Posterior cingulate gyrus (tissue), 11 donors: ENCODE measurements at places on chromosomes 5 and 9.

GRCh38 chr5:87570366-87570765 lies 157.6 kb upstream of the CCNH start:
- DNase-seq = no peak

GRCh38 chr5:8057769-8058168 lies 188.8 kb downstream of the MTRR start:
- DNase-seq = no peak

DNA sequence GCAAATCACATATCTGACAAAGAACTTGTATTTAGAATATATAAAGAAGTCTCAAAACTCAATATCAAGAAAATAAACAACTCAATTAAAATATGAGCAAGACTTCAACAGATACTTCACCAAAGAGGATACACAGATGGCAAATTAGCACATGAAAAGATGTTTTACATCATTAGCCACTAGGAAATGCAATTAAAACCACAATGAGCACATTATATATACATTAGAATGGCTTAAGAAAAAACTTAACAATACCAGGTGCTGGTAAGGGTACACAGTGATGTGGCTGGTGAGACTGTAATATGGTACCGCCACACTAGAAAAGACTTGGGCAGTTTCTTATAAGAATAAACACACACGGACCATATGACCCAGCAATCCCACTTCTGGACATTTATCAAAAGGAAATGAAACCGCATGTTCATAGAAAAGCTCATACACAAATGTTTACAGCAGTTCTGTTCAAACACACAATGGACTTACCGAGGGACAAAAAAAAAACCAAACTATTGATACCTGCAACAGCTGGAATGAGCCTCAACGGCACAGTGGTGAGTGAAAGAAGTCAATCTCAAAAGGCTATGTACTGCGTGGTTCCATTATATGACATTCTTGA lies 27.6 kb downstream of the SEMA4D start:
- DNase-seq = no peak

GRCh38 chr9:113463418-113464285 lies at the start of gene RGS3:
Gene RGS3 (plus strand): TSS chr9:113463727. CDS start chr9:113463803, 76 bp downstream.
- no peak for DNase-seq

- DNase-seq = no peak
Observed at GRCh38 chr5:1343931-1344901, 683 bp downstream of the CLPTM1L start.

GRCh38 chr5:176535664-176536131 lies 1.5 kb downstream of the RNF44 start:
- DNase-seq = no peak

- DNase-seq = no peak
Observed at GRCh38 chr9:71036501-71036900, 84.9 kb downstream of the TRPM3 start.

DNA sequence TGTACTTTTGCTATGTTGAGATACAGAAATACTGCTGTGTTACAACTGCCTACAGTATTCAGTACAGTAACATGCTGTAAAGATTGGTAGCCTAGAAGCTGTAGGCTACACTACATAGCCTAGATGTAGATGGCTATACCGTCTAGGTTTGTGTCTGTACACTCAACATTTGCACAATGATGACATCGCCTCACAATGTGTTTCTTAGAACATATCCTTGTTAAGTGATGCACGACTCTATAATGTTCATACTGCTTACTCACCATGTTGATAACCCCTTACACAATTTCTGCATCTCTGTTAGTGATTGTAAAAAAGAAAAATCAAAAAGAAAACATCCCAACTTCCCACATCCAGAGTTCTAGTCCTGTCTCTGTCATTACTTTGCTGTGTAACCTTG lies 450.0 kb downstream of the CCDC171 start:
- no peak for DNase-seq

DNA sequence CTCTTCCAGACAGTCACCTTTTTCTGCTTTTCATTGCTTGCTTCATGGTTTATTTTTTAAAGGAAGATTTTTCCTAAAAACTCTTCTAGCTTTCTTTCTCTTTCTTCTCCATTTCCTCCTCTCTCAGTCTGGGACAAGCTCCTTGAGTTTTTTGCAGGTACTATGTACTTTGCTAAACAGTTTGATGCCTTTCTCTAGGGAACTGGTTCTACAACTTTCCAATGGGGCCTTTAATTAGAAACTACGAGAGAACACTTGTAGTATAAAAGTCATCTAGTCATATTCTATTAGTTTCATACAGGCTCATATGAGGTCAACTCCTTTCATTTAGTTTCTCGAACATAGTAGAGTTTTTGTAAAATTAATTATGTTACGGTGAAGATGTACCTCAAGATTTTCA lies 189.6 kb downstream of the DOCK8 start:
- DNase-seq = no peak

DNA sequence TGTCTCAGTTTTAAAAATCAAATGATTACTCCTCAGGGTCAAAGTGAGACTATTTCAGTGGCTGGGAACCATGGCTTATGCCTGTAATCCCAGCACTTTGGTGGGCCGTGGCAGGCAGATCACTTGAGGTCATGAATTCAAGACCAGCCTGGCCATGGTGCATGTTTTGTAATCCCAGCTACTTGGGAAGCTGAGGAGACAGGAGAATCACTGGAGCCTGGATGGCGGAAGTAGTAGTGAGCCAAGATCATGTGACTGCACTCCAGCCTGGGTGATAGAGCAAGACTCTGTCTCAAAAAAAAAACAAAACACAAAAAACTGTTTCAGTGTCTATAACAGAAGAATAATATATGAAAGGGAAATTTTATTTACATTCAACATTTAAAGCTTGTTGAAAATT lies 182.9 kb downstream of the ARHGEF28 start:
- DNase-seq = no peak

DNA sequence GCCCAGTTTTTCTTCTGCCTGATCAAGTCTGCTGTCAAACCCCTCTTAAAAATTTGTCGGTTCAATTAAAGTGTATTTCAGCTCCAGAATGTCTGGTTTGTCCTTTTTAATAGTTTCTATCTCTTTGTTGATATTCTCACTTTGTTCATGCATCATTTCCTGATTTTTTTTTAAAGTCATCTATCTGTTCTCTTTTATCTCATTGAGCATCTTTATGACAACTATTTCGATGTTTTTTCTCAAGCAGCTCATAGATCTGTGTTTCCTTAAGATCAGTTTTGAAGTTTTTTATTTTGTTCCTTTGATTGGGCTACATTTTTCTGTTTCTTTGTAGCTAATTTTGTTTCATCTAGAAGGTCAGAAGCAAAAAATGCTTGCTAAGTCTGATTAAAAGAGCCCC lies 53.7 kb downstream of the FGD3 start:
- DNase-seq = no peak

DNA sequence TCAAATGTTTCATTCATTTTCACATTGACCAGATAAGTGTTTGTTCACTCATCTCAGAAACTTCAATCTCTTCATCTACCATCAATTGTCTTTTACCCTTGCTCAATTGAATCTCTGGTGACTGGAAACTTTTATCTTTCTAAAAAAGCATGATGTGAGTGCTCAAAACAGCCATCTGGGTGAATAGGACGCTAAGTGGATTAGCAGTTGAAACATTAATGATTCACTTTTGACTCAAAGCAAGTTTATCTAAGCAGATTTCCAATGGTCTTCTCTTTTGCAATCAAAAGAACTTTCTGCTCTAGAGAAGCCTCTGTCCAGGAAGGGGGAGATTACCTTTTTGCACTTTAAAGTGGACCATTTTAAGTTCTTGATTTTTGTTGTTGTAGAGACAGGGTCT lies 22.2 kb downstream of the KLF4 start:
- DNase-seq = no peak

DNA sequence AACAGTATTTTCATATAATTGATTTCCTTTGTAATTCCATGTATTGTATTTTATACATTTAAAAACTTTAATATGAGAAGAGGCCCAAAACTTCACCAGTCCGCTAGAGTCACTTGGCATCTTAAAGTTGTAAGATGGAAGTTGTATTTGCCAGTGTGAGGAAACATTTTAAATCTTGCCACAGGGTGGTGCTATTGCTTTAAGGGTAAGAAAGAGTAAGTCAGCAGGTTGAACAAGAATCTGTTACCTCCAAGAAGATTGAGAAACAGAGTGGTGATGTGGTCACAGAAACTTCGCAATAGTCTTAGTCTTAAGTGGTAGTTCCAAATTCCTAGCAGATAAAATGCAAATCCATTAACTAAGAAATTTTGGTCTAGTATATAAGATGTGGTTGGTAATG lies 39.8 kb upstream of the RANBP6 start:
- no peak for DNase-seq

- DNase-seq = no peak
Observed at GRCh38 chr9:126647585-126648411, 34.1 kb downstream of the LMX1B start.

DNA sequence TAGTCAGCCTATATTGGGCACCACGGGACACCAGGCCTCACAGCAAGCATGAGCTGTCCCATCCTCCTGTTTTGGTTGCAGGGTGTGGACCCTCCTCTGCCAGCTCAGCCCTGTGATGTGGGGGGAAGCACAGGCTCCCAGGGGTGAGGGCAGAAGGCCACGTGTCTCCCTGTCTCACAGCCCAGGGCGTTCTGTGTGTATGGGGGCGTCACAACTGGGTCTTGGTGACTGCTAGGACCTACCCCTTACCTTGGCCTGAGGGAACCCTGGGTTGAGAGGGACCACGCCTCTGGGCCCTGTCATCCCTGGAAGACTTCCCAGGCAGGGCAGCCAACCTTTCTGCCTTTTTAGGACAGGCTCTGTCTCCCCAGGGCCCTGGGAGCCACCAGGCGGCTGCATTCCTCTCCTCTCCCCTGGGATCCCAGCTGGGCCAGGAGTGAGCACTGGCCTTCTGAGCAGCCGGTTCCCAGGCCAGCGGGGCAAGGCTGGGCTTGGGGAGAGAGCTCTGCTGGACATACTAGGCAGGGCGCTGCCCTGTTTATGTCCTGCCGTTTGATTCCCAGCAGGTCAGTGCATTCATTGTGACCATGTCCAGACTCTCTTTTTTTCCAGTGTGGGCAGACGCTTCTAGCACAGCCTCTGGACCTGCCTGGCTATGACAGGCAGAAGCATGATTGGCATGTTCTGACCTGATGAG lies 97.4 kb downstream of the DAB2IP start:
- DNase-seq = no peak

DNA sequence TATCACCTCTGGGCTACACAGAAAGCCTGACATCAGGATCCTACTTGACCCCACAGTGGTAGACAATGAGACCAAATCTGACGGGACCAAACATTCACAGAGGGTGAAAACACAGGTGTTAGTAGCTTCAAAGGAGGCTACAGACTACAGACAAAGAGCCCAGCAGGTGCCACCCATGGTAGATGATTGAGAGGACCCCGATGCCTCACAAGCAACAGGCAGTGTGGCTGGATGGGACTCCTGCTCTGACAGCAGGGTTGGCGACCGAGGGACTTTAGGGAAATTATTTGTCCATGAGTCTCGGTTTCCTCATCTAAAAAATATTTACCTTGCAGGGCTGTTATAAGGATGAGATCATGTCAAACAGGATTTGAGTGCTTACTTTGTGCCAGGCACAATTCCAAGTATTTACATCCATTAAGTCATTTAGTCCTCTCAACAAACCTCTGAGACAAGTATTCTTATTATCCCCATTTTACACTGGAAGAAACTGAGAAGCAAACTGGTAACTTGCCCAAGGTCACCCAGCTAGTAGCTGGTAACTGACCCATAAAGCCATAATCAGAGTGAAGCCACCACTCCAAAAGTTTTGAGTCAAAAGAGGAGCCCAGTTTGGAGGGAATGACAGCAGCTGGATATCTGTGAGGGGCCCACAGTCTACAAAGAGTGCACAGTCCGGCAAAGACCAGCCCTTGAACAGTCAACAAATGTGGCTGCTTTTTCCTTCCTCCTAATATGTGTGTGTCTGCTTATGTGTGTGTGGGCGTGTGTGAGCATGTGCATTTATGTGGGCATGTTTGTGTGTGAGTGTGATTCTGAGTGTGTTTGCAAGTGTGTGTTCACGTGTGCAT lies 502.0 kb downstream of the BNC2 start:
- no peak for DNase-seq

DNA sequence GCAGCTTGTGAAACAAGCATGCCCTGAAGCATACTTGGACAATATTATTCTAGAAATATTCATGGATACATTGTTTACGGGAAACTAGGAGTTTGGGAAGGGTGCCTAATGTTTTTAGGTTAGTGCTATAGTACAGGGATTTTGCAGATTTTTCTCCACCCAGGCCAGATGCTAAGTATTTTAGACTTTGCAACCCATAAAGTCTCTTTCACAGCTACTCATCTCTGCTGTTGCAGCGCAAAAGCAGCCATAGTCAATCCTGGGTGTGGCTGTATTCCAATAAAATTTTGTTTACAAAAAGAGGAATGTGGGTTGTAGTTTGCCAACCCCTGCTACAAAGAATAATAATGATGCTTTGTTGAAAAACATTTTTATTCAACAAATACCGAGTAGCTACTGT lies 106.2 kb downstream of the CEMIP2 start:
- no peak for DNase-seq

- DNase-seq = no peak
Observed at GRCh38 chr9:77807281-77807683, 159.2 kb upstream of the GNA14 start.

GRCh38 chr5:158194561-158194976 lies 335.6 kb upstream of the CLINT1 start:
- DNase-seq = no peak

DNA sequence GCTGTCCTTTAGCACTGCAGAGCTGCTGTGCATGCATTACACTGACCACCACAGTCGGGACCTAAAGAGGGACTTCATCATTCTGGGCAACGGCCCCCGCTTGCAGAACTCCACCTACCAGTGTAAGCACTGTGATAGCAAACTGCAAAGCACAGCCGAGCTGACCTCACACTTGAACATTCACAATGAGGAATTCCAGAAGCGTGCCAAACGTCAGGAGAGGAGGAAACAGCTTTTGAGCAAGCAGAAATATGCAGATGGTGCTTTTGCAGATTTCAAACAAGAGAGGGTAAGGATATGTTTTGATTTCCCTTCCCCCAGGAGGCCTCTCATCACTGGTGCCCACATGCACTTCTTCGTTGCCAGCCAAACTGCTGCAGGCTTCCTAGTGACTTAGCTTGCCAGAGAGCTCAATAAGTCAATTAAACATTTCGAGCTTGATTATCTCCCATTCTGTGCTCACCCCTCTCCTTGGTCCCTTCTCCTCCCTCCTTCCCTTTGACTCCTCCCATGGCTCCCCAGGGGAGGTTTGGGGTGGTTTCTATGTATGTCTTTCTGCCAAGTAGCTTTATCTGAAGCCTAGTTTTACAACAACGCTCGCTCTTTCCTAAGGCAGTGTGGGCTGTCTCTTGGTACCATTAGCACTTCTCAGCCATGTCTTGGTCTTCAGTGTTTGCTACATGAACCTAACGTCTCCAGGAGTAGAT lies 66.7 kb downstream of the ZNF462 start:
- no peak for DNase-seq

DNA sequence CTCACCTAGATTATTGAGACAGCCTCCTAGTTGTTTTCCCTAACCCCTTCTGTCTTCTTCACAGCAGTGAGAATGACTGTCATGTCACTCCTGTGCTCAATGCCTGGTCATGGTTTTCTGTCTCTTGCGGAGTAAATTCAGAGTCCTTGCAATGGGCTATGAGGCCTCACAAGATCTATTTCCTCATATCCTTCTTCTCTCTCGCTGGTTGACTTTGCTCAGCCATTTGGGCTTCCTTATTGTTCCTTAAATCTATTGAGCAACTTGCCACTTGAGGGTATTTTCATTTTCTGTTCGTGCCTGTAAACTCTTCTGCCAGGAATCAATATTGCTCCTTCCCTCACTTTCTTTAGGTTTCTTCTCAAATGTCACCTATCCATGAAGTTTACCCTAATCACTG lies 9.0 kb downstream of the PPP3R2 start:
- no peak for DNase-seq
